ENCODE measurements at places on chromosomes 3 and 15.

DNA sequence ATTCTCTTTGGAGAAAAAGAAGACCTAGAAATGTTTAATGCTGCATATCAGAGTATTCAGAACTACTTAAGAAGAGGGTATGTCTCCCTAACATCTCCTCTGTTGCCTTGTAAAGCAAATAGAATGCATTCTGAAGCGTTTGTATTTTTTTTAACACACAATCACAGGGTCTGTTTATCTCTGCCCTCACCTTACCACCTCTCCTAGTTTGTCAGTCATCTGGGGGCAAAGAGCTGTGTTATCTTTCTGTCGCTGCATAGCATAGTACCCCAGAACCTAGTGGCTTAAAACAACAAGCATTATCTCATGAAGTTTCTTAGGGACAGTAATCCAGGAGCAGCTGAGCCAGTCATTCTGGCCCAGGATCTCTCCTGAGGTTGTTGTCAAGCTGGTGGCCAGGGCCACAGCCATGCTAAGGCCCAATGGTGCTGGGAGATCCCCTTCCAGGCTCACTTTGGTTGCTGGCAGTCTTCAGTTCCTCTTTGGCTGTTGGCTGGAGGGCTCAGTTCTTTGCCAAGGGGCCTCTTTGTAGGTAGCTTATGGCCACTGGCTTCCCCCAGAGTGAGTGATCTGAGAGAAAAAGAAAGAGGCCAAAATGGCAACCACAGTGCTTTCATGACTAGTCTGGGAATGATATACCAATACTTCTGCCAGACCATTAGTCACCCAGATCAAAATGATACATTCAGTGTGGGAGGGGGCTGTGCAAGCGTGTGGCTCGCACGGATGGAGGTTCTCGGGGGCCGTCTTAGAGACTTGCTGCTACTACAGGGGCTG, 17.8 kb downstream of the EDEM1 start:
- H3K4me1 ChIP-seq, result no peaks in the 10 kb centered on the region
- H3K36me3 ChIP-seq, result peaks cover 57% of the 10 kb centered on the region
- H3K27ac ChIP-seq, result no peak overlapping the region
- H3K27me3 ChIP-seq, result no peaks in the 10 kb centered on the region
- DNase-seq, result no peak
- no peak overlapping the region for H3K4me3 ChIP-seq

GRCh38 chr3:97969541-97969940, 2.7 kb downstream of the RIOX2 start:
- peaks cover 1% of the 10 kb centered on the region for H3K36me3 ChIP-seq
- H3K4me3 ChIP-seq, result no peak overlapping the region
- H3K27me3 ChIP-seq, result peaks cover 66% of the 10 kb centered on the region
- H3K4me1 ChIP-seq, result peaks cover 2% of the 10 kb centered on the region
- no peak for DNase-seq

DNA sequence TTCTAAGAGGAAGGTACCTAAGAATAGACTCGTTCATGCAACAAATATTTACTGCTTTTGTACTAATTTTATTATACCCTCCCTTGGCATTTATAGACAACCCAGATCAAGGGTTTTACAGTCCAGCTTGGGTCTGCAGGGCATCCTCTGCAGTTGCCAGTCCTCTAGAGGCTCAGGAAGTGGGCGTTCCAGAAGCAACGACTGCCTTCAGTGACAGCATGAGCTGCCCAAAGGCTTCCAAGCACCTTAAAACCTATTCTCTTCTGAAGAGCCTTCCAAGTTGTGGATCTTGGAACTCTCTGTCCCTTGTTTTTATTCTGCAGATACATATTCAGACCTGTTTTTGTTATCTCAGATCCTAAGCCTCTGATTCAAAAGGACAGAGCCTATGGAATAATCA, 95.6 kb downstream of the RAD18 start:
- DNase-seq, result no peak
- no peaks in the 10 kb centered on the region for H3K4me1 ChIP-seq
- no peaks in the 10 kb centered on the region for H3K36me3 ChIP-seq
- no peak overlapping the region for H3K27ac ChIP-seq
- no peak overlapping the region for H3K4me3 ChIP-seq

GRCh38 chr3:42264399-42265058, 1.5 kb downstream of the CCK start:
- no peaks in the 10 kb centered on the region for H3K36me3 ChIP-seq
- no peak overlapping the region for H3K27ac ChIP-seq
- H3K4me1 ChIP-seq, result no peaks in the 10 kb centered on the region

DNA sequence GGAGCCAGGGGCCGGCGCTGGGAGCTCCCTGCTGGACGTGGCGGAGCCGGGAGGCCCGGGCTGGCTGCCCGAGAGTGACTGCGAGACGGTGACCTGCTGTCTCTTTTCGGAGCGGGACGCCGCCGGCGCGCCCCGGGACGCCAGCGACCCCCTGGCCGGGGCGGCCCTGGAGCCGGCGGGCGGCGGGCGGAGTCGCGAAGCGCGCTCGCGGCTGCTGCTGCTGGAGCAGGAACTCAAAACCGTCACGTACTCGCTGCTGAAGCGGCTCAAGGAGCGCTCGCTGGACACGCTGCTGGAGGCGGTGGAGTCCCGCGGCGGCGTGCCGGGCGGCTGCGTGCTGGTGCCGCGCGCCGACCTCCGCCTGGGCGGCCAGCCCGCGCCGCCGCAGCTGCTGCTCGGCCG, 1.5 kb downstream of the SMAD6 start:
- H3K27ac ChIP-seq, result no peak overlapping the region
- H3K4me3 ChIP-seq, result no peak overlapping the region
- no peaks in the 10 kb centered on the region for H3K27me3 ChIP-seq
- H3K4me1 ChIP-seq, result peaks cover 39% of the 10 kb centered on the region
- peaks cover 11% of the 10 kb centered on the region for H3K36me3 ChIP-seq
- no peak for DNase-seq

GRCh38 chr3:64829331-64829730, 141.5 kb upstream of the ADAMTS9 start:
- H3K27ac ChIP-seq, result no peak overlapping the region
- no peak for DNase-seq
- peaks cover 27% of the 10 kb centered on the region for H3K4me1 ChIP-seq
- H3K36me3 ChIP-seq, result no peaks in the 10 kb centered on the region
- no peak overlapping the region for H3K4me3 ChIP-seq

GRCh38 chr15:64070965-64071851, 22.4 kb downstream of the CIAO2A start:
- H3K27me3 ChIP-seq, result no peaks in the 10 kb centered on the region
- DNase-seq, result no peak
- peak overlapping the region; percentile 49 for H3K27ac ChIP-seq
- no peak overlapping the region for H3K4me3 ChIP-seq

Measured in progenitor cell of endocrine pancreas (in vitro differentiated cells).